Activated CD4-positive, alpha-beta T cell treated with anti-CD3 and anti-CD28 coated beads for 1 hour (primary cell): ENCODE measurements at places on chromosomes 13 and 19.

GRCh38 chr13:26679411-26680122 is 81.0 kb downstream of the GPR12 start:
- no peak for DNase-seq

- no peak for DNase-seq
Measured at GRCh38 chr13:36370108-36370429, 23.9 kb upstream of the SPART start.

- no peak for DNase-seq
Measured at GRCh38 chr19:14375582-14376291, 5.5 kb upstream of the ADGRE5 start.

DNA sequence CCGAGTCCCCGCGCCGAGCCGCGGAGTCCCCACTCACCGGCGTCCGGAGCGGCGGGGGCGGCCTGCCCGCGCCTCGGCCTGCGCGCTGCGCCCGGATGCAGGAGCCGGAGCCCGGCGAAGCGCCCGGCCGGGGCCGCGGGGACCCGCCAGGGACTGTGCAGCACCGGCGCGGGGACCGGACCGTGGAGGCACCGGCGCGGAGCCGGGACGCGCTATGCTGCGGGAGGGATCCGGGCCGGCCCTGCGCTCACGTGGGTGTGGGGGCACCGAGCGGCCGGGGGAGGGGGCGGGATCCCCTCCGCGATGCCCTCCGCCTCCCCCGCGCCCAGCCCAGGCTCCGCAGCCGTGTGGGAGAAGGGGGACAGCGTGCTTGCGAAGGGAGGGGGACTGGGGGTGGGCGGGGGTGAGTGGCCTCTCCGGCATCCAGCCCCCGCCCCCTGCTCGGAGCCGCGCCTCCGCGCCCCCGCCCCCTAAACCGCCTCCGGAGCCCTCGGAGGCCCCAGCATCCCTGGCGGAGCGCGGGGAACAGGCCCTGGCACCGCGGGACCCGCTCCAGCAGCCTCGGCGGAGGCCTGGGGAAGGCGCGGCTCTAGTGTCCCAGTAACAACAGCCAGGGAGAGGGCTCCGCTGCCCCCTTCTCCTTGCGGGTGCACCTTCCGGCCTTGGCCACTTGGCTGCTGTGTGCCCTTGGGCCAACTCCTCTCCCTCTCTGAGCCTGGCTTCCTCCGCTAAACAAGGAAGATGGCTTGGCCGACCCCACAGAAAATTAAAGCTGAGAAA is at the start of gene SLC1A6:
Gene SLC1A6, minus strand, starts transcription at position 389 of the 780 bp plus-strand sequence. CDS start 6,954 bp downstream, outside the sequence.
- DNase-seq, result no peak

- no peak for DNase-seq
Measured at GRCh38 chr13:36549755-36550154, 117.5 kb downstream of the CCNA1 start.

DNA sequence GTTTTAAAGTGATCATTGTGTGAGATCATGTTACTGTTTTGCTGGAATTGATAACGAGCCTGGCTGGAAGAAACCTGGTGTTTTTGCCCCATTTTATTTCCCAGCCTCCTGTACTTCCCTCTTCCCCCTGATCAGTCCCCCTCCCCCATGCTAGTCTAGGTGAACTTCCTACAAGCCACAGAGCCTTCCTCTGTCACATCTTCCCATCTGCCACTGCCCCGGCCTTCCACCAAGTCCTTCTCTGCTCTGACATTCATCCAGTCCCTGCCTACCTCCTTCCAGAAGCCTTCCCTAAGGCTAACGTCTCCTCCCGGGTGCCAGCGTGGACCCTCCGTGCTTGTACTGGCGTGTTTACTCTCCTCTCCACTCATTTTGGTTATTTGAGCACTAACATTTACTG is 14.3 kb downstream of the FARP1 start:
- DNase-seq, result no peak

- DNase-seq, result no peak
Measured at GRCh38 chr19:45767881-45768654, 984 bp downstream of the SIX5 start.

- DNase-seq, result no peak
Measured at GRCh38 chr13:94369972-94370436, 109.5 kb downstream of the DCT start.

GRCh38 chr13:29472332-29472961 is 123.0 kb downstream of the SLC7A1 start:
- no peak for DNase-seq

- DNase-seq, result no peak
Measured at GRCh38 chr19:55690109-55690768, 15.2 kb downstream of the EPN1 start.

DNA sequence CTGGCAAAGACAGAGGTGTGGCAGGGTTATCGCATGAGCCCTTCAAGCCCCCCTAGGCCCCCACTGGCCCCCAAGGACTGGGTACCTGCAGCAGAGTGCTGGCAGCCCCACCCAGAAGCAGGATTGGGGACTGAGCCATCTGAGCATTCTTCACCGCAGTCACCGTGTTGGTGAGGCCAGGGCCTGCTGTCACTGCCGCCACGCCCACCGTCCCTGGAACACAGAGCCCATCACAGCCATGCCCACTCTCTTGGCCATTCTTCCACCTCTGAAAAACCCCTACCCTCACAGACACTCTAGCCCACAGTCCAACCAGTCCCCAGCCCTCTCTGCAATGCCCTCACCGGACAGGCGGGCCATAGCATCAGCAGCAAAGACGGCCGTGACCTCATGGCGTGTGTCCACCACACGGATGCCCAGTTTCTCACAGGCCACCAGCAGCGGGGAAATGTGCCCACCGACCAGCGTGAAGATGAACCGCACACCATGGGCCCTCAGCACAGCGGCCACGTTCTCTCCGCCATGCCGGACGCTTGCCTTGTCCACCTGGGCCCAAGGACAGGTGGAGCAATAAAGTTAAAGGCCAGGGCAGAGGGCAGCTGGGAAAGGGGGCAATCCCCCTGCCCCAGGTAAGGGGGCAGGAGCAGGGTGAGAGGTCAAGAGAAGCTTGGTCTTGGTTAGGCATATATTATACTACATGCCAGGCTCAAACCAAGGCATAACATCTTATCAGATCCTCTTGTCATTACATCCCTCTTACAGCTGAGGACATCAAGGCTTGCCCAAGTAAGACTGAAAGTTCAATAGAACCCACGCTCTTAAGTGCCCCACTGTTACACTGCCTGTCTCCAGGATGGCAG is 16.1 kb downstream of the SYDE1 start:
- DNase-seq, result no peak

GRCh38 chr19:6714749-6715555 is 5.5 kb downstream of the C3 start:
- DNase-seq, result no peak

GRCh38 chr13:77737583-77738200 is 40.2 kb downstream of the SLAIN1 start:
- no peak for DNase-seq

GRCh38 chr19:56477429-56478338 is 539 bp upstream of the ZNF667 start:
- DNase-seq, result peak; percentile 45

- no peak for DNase-seq
Measured at GRCh38 chr13:49279112-49279511, 31.4 kb downstream of the CDADC1 start.

- no peak for DNase-seq
Measured at GRCh38 chr19:718991-719512, 10.3 kb downstream of the PALM start.

DNA sequence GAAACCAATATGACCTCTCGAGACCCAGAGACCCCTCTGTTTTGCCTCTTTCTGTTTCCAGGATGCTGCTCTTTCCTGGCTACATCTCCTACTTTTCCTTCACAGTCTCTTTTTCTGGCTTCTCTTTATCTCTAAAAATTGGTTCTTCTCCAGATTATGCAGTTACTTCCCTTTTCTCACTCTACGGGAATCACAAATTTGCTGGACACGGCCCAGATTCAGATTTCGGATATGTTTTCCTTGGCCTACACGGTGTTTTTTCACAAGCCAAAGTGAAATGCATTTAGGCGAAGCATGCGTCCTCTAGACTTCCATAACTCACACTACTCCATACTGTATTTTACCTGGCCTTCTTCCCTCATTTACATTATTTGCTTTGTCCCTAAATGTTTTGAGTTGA is 214.7 kb upstream of the MIR17HG start:
- DNase-seq, result no peak

- DNase-seq, result peak; percentile 95
Measured at GRCh38 chr19:45692187-45693105, at the start of gene QPCTL. TSS of gene QPCTL (plus strand) at chr19:45692666. CDS start at chr19:45692704, 38 bp downstream.

DNA sequence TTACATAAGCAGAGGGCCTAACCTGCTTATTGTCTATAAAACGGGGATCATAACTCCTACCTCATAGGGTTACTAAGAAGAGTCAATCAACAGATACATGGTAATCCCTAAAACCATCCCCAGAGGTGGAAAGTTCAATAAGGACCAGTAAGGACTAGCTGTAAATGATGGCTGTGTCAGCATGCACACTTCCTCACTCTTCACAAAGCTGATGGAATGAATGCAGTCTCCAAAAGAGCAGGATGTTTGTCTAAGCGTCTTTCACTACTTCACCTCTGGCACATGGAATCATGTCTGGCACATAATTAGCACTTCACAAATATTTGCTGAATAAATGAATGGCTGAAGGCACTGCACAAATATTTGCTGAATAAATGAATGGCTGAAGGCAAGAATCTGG is 134.2 kb downstream of the MIPEP start:
- no peak for DNase-seq

DNA sequence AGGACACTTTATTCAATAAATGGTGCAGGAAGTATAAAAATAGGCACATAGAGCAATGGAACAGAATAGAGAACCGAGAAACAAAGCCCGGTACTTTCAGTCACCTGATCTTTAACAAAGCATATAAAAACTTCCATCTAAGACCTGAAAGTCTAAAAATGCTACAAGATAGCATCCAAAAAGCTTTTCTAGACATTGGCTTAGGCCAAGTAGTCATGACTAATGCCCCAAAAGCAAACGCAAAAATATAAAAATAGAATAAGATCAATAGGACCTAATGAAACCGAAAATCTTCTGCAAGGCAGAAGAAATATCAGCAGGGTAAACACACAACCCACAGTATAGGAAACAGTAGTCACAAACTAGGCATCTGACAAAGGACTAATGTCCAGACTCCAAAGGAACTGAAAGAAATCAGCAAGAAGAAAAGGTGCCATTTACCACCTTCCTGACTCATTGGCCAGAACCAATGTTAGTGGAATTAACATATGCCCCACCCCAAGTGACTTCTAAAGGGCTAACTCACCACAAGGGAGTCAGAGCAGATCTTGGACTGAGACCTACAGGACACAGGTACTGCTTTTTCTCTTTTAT is 40.8 kb upstream of the CEACAM21 start:
- DNase-seq, result no peak

GRCh38 chr13:107765724-107766401 is 449.5 kb downstream of the LIG4 start:
- no peak for DNase-seq

DNA sequence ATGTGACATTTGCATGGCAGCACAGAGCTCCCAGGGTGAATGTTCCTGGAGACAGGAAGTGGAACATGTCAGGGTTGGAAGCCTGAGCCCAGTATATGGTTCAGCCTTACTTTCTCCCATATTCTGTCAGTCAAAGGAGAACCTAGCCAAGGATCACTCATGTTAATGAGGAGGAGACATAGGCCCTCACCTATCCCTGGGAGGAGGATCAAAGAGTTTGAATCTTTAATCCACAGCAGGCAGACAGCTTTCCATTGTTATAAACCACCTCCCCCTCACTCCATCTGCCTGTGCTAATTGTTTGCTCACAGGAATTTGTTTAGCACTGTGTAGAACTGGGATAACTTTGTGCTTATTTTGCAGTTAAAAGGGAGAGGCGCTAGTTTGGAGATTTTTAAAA is 1069.1 kb downstream of the EFNB2 start:
- no peak for DNase-seq

DNA sequence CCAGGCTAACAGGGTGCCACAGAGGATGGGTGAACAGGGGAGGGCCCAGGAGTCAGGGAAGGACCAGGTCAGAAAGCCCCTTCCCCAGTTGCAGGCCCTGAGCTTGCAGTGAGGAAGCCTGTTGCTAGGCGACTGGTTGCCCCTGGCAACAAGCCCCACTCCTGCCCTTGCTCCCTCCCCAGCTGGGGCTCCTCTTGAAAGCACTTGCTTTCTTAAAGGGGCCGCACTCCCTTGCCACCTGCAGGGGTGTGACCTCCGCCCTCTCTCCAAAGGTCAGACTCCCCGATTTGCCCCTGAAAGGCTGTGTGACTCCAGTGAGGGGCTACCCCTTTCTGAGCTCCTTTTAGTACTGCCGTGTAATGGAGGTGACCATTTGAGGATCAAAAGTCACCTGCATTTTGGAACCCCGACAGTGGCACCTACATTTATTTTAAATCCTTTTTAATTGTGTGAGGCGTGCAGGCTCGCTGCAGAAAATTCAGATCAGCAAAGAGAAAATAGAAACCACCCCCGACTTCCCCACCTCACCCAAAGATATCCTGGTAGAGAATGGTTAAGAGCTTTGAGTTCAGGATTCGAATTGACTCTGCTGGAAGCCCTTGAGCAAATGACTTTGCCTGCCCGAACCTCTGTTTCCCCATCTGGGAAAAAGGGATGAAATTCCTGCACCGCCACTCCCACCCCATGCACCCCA is 4.8 kb downstream of the FCHO1 start:
- no peak for DNase-seq

GRCh38 chr13:66369666-66370065 is 860.5 kb downstream of the PCDH9 start:
- no peak for DNase-seq

GRCh38 chr13:24463078-24463477 is 49.5 kb downstream of the PARP4 start:
- no peak for DNase-seq

GRCh38 chr13:102617697-102618350 is 21.0 kb downstream of the TPP2 start:
- no peak for DNase-seq

- no peak for DNase-seq
Measured at GRCh38 chr19:33290956-33291622, 11.2 kb downstream of the CEBPA start.

DNA sequence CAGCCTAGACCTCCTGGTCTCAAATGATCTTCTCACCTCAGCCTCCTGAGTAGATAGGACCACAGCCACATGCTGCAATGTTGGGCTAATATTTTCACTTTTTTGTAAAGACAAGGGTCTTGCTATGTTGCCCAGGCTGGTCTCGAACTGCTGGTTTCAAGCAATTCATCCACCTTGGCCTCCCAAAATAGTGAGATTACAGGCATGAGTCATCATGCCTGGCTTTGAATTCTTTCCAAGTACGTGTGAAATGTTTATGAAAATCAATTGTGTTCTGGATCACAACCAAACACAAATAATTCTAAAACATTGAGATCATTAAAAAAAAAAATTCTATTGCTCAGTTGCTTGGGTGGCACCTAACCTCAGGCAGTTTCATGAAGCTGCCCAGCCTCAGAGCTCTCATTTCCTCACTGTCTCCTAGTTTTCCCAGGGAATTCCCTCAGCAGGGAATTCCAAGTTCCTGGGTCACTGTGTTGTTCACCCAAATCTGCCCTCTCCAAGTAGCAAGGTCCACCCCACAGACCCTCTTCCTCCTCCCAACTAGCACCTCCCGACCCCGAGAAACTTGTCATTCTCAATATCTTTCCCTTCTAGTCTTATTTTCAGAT is 44.8 kb downstream of the ING1 start:
- DNase-seq, result no peak
